Hepatic stellate cell (primary cell): ENCODE measurements at places on chromosomes 3 and 15.

- peak; percentile 39 for DNase-seq
Observed at GRCh38 chr15:80418892-80419537, 14.8 kb downstream of the ARNT2 start.

- no peak for DNase-seq
Observed at GRCh38 chr15:20358779-20359414, 182.7 kb downstream of the GOLGA6L6 start.

GRCh38 chr3:140584549-140584948 is 93.3 kb upstream of the TRIM42 start:
- DNase-seq: no peak

DNA sequence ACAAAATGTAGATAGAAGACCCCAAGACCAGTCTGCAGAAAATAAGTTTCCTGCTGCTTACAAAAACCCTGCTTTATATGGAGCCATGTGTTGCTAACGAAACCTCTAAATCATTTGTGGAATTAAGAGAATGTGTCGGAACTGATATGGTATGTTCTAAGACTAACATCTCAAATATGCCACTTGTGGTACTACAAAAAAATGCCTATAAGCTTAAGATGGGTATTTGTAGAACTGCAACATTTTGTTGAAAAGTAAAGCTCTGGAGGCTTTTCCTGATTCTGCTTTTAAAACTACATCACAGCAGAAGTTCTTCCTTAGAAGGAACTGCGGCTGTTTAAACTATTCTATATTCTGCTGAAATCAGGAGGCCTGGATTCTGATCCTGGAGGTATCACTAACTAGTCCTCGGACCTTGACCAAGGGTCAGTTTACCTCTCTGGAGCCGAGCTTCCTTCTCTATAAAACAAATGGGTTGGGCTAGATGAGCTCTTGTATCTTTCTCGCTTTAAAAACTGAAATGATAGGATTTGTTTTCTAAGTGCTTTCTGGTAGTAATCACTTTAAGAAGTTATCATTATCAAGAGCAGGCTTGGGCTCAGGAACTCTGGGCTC is 74.9 kb downstream of the RAD18 start:
- DNase-seq: peak; percentile 27

DNA sequence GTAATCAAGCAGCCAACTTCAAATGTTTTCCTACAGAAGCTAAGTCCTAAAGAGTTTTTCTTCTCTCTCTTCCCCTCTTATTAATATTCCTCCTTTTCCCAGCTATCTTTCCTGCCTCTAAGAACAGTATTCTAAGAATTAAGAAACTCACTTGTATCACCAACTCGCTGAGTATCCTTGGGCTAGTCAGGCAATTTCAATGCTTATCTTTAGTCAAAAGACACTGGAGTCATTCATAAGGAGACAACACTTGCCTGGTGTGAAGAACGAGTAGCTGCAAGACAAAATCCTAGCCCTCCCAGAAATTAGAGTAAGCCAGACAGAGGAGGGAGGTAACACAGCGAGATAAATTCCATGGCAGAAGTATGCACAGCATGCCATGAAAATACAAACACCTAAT is 10.7 kb downstream of the VGLL4 start:
- no peak for DNase-seq

GRCh38 chr3:193270451-193270850 is 29.4 kb downstream of the PLAAT1 start:
- no peak for DNase-seq

DNA sequence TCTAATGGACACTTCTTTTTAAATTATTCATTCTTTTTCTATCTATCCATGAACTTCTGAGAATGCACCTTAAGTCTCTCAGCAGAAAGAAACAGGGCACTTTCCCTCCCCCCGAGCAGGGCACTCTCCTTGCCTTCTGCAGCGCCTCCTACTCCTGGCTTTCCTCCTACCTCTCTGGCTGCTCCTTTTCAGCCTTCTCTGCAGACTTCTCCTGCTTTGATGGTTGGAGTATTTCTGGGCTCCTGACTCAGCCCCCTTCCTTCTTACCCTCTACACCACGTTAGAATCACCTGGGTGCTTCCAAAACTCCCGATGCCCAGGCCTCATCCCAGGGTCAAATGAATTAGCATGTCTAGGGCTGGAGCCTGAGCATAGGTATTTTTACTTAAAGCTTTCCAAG is 3.4 kb downstream of the SCN5A start:
- DNase-seq: peak; percentile 1
